Hematopoietic multipotent progenitor cell (in vitro differentiated cells): ENCODE measurements at places on chromosomes 13 and 19.

- DNase-seq, result no peak
Observed at GRCh38 chr19:1354970-1355567, 28.6 kb upstream of the NDUFS7 start.

DNA sequence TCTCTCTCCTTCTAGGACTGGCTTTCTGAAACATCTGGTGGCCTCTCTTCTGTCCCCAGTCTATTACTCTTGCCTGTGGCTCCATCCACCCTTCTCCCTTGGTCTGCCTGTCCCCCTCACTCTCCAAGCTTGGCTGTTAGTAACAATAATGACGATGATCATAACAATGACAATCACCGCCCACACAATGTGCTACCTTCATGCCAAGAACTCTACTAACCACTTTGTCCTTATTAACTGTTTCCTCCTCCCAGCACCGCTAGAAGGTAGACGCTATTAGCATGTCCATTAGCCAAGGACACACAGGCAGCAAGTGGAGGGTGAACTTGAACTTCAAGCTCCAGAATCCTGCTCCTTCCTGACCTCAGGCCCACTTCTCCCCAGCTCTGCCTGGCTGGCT is 2.7 kb downstream of the GYS1 start:
- no peak for DNase-seq

GRCh38 chr19:48395170-48395455 is 1.6 kb downstream of the GRIN2D start:
- DNase-seq, result no peak

DNA sequence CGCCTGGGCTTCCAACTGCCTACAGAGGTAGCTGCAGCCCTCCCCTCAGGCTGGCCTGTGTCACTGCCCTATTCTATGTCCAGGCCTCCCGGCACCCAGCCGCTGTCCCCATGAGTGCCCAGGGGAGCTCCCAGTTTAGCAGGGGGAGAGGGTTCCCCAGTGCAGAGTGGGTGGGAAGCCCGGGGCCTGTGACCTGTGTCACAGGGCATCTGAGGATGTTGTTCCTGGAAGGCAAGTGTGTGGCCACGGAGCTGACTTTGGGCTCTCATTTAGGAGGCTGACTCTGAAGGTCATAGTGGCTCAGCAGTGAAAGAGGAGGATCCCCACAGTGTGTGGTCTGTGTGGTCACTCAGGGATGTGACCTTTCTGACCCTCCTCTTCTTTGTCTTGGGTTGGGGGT is 25.1 kb downstream of the PPP1R37 start:
- DNase-seq, result no peak
